ENCODE measurements at places on chromosomes 4 and X.

DNA sequence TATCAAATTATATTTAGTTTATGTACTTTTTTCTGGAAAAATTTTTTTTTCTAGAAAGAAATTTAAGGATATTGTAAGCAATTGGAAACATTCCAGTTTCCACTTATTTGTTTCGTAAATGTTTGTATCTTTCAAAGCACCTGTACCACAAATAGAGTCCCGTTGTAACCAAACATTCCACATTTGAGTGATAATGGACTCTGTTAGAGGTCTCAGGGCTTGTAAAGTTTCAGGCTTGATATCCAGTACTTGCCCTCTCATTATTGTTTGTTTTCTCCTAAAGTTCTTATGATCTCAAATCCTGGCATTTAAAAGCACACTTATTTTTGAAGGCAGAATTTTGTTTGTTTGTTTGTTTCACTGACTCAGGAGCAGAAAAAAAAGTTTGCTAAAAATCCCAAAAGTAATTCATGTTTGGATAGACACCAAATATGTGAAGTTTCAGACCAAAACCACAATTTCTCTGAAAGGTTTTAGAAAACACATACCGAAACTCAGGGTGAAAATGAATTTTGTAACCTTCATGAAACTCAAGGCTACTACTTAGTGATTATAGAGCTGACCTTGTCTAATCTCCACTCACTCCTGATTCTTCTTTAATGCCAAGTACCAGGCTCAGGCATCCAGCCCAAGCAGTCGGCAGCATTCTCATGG lies 5.7 kb upstream of the TMEM192 start:
- DNase-seq = no peak

GRCh38 chr4:3286335-3287175 lies 6.3 kb upstream of the RGS12 start:
- no peak for DNase-seq

GRCh38 chrX:134718966-134719317 lies 60.7 kb upstream of the PLAC1 start:
- no peak for DNase-seq

- DNase-seq = no peak
Measured at GRCh38 chr4:10677796-10678497, 6.6 kb downstream of the CLNK start.

DNA sequence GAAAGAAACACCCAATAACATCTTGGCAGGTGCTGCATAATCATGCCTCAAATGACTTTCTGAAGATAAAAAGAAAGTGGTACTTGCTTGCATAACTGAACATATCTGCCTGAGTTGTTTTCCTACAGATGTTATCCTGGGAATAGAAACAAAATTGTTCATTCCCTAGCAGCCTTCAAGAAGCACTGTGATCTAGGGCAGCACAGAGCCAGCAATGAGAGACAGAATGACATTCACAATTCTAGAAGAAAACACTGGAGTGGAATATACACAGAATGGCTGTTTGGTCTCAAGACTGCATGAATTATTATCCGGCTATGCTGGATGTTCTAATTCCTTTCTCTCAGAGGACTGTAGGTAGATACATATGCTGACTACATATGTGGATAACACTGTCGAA lies 790.9 kb downstream of the PDHA2 start:
- no peak for DNase-seq

GRCh38 chr4:87704001-87704400 lies 53.9 kb downstream of the DMP1 start:
- DNase-seq = no peak

DNA sequence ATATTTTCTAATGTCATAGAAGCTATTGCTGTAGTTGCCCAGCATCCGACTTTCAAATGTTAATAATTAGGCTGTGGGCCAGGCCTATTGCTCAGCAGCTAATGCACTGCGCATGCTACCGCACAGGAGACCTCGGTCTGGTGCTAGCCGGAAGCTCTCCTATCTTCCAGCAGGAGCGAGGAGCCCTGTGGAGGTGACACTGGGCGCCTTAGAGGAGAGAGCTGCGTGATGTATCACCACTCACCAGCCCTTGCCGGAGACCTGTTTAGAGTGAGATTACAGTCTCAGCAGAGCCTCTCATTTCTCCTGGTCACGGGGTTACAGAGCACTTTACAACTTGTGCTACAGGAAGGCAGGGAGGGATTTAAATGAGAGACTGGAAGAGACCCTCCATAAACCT lies 31.1 kb upstream of the MID1IP1 start:
- DNase-seq = no peak

DNA sequence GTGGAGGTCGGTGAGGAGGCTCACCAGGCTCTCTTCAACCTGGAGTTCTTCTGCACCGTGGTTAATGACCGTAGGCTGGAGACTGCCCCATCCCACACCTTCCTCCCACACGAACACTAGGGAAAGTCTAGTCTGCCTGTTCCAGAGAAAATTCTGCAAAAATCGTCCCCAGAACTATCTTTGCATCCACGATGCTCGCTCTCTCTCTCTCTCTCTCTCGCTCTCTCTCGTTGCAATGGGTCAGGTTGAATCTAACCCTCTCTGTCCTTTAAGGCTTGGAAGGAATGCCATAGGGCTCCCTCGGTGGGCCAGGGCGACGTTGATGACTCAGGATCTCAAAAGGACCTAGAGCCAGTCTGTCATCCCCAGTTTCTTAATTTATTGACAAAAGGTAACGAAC lies 111.4 kb downstream of the DCTD start:
- no peak for DNase-seq

DNA sequence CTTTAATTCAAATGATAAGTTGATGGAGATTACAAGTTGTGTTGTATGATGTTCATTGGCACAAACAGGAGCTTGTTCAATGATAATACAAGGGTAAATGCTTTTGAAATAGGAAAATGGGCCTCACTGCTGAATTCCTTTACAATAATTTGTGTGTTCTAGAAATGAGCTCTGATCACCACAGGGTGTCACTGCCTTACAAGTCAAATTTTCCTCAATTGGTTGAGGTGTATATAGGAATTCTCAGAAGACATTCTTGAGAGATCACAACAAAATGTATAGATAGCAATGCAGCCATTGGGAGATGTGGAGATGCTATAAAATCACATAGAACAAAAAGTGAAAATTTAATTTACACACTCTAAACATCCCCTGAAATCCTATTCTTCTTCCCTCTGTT lies 49.6 kb downstream of the KLF8 start:
- DNase-seq = no peak

DNA sequence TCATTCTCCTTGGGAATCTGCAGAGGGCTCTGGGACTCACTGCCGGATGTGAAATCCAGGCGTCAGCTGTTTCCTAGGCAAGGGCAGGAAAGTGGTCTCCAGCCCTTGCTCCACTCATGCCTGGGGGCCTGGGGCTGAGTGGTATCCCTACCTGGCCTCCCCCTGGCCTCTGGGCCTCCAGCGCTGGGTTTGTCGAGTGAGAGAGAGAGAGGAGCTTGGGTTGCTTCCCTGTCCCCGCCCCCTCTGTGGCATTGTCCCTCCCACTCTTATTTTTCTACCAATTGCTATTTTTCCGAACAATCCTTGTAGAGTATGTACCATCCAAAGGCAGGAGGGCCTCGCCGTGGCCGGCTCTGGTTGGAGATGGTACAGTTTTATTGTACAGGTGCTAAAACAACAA lies 53.1 kb downstream of the ELF4 start:
- DNase-seq = no peak

DNA sequence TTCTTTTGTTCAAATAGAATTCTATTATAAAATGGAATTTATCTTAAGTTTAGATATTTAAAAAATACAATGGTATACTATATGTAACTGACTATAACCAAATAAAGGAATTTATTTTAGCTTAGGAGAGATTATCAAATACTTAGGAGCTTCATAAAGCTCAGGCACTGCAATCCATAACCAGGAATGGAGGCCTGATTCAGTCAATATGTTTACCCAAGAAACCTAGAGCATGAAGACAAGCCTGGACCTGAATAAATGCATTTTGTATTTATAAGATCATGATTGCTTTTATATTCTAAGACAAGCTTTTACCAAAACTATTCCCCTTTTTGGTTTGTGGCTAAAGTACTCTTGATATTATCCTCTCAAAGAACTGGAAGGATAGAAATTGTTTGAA lies 742.6 kb downstream of the FAT4 start:
- DNase-seq = no peak

DNA sequence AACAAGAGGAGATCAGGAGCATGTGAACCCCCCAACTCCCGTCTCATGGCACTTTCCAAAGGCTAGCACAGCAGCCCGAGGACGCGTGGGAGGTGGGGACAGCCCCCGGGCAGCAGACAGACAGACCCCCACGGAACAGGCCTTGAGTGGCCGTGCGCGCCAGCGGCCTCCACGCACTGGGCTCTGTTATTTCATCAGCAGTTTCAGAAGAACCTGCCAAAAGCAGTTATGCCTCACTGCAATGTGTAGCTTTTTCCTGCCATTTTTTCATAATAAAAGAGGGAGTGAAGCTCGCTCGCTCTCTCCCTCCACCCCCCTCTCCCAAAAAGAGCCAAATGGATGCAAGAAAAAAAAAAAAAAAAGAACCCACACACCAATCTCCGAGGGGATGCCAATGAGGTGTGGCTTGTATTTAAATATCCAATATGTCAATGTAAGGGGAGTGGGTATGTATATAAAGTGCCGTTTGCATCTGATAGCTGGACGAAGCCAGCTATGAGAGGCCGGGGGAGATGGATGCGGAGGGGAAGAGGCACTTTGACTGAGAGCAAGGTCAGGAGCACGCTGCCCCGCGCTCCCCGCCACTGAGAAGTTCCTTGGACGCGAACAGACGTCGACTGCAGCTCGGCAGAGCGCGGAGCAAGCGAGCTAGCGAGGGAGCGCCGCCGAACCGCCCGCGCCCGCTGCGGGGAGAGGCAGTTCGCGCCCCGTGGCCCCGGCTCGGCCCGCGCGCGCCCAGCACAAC lies at the start of gene FGF16:
FGF16 (plus strand) TSS at position 482 of the 745 bp plus-strand sequence. CDS start 286 bp downstream, outside the sequence.
- no peak for DNase-seq

- DNase-seq = no peak
Measured at GRCh38 chr4:74631988-74632387, 162.3 kb downstream of the BTC start.

GRCh38 chr4:173669460-173670179 lies 139.6 kb upstream of the HAND2 start:
- no peak for DNase-seq

DNA sequence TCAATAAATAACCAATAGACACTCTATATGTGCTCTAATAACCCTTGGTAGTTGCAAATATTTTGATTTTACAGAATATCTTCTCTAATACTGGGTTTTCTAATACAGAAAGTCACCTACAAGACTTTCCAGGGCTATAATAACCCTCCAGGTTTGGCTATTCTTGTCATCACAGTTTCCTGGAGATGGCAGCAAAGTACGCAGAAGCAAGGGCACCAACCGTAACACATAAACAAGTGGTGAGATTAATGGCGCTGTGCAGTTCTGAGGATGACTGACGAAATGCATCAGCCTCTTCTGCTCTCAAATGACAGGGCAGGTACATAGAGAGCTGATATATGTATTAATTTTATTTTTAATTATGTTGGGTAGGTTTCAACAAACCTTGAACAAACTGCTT lies 122.4 kb downstream of the C4orf33 start:
- DNase-seq = peak; percentile 37

DNA sequence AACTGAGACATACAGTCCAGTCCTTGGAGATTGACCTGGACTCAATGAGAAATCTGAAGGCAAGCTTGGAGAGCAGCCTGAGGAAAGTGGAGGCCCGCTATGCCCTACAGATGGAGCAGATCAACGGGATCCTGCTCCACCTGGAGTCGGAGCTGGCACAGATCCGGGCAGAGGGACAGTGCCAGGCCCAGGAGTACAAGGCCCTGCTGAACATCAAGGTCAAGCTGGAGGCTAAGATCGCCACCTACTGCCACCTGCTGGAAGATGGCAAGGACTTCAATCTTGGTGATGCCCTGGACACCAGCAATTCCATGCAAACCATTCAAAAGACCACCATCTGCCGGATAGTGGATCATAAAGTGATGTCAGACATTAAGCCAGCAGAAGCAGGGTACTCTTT lies 20.4 kb upstream of the FRMPD3 start:
- DNase-seq = no peak

- no peak for DNase-seq
Measured at GRCh38 chr4:9894644-9895332, 113.4 kb downstream of the DRD5 start.

GRCh38 chr4:54727346-54727745 lies 69.6 kb downstream of the KIT start:
- DNase-seq = no peak
